ENCODE measurements at places on chromosomes 3 and 15.

DNA sequence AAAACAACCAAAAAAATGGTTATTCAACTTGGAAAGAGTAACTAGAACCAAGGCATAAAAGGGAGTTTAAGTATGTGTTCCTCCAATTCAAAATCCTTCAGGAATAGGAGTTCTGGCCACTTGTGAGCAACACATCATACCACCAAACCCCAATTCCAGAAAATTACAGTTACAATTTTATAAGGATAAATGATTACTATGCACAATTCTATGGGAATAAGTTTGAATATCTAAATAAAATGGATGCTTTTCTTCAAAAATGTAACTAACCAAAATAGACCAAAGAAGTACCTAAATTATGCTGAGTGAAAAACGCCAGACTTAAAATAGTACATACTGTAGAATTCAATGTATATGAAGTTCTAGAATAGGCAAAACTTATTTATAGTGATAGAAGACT, 4.6 kb downstream of the HLTF start:
- DNase-seq = no peak

DNA sequence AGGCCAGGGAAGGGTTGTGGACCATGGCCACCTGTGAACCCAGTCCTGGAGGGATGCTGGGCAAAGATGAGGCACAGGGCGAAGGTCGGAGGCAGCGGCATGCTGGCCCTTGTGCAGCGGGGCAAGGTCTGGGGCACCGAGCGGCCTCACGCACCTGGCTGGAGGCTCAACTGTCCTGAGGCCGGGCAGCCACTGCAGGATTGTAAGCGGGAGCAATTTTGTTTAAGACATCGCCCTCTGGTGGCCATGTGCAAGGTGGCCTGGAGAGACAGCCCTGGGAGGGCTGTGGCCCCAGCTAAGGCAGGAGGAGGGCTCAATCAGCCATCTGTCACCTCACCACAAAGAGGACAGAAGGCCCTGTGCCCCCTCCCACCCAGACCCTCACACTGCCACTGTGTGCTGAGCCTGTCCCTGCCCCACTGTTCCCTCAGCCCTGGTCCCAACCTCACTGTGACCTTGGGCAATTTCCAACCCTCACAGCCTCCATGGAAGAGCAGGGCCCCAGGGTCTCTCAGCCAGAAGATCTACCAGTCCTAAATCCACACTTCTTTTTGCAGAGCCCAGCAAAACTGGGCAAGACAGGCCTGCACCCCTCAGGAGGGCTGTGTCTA, 46.2 kb downstream of the TPRA1 start:
- no peak for DNase-seq

- no peak for DNase-seq
Measured at GRCh38 chr3:103977417-103977816, 1389.3 kb upstream of the ALCAM start.

DNA sequence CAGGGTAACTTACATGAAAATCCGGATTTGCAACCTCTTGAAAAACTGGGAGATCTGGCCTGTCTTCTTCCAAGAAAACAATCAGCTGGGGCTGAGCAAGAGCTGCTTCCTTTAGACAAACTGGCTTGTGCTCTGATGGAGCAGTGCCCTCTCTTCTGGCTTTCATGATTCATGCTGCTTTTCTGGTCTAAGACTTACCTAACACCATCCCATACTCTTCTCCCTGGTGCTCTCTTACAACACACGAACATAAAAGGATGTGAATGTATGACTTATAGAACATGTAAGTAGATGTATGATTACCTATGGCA, 9.9 kb downstream of the TJP1 start:
- no peak for DNase-seq
